ENCODE measurements at places on chromosomes 5 and 9.

GRCh38 chr5:103693517-103693916, 130.9 kb upstream of the NUDT12 start:
- DNase-seq: no peak

DNA sequence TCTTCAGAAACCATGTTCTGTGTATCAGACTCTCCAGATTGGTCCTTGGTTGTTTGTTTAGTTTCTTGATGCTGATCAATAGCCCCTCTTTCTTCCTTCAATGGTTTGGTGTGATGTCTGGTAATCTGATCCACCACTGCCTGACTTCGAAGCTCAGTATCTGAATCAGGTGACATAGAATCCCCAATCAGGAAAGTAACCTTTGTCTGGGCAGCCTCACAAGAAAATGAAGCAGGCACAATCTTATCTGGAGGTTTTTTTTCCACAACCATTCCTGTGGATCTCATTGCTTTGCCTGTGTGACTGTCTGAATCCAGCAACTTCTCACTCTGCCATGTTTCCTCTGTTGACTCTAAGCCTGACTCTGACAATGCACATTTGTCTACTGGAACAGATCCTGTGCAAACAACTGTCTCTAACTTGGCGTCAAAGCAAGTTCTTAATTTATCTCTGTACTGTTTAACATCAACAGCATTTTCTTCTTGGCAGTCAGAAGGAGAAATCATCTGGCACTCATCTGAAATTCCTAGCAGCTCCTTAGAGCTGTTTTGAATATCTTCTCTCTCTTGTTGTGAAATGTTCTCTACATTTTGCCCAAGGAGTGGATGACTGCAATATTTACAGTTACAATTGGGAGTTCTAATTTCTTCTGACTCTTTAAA, 37.1 kb upstream of the RAPGEF6 start:
- no peak for DNase-seq

GRCh38 chr9:7135735-7136134, 378.0 kb downstream of the KDM4C start:
- DNase-seq: no peak

DNA sequence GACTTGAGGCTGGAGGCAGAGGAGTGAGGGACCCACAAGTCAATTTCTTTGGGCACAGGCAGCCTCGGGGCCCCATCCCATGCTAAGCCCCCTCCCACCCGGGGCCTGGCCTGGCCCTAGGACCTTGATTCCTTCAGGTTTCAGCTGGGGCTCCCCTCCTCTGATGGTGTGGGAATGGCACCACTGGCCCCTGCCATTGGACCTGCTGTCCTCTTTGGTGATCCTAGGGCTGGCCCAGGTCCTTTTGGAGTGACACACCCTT, 10.5 kb downstream of the ERGIC1 start:
- no peak for DNase-seq

- DNase-seq: no peak
Measured at GRCh38 chr5:143156086-143156485, 247.4 kb downstream of the NR3C1 start.

DNA sequence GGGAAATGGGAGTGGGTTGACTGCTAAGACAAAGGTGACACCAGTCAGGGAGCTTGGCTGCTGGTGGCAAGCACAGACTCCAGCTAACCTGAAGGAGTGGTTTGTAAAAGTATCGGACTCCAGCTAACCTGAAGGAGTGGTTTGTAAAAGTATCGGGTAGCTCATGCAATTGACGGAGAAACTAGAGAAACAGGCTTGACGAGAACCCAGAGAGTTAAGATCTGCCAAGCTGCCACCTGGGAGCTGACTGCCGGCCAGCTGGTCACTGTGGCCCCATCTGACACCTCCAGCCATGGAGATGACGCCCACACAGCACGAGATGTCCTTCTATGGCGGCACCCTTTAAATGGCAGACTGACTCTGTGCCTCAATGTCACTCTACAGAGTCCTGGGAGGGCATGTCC, 28.3 kb upstream of the CRB2 start:
- no peak for DNase-seq

GRCh38 chr9:93907551-93908199, 47.5 kb downstream of the BARX1 start:
- no peak for DNase-seq

GRCh38 chr5:58383448-58383847, 76.4 kb downstream of the PLK2 start:
- no peak for DNase-seq

GRCh38 chr9:21681641-21682040, 120.8 kb upstream of the MTAP start:
- no peak for DNase-seq

DNA sequence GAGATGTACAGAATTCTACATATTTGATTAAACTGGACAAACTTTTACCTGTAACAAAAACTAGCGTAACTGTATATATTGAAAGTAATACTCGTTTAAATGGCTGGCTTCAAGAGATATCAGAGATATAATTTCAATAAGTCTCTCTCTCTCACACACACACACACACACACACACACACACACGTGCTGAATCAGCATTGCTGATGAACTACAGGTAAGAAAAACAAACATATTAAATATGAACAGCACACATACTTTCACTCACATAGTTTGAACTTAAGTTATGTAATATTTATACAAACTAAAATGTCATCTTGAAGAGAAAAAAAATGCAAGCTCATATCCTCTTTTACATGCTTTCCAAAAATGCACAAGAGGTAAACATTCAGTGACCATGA, 145.4 kb downstream of the BNC2 start:
- no peak for DNase-seq

All from smooth muscle cell of the brain vasculature (primary cell).